ENCODE measurements at places on chromosomes 4 and X.

DNA sequence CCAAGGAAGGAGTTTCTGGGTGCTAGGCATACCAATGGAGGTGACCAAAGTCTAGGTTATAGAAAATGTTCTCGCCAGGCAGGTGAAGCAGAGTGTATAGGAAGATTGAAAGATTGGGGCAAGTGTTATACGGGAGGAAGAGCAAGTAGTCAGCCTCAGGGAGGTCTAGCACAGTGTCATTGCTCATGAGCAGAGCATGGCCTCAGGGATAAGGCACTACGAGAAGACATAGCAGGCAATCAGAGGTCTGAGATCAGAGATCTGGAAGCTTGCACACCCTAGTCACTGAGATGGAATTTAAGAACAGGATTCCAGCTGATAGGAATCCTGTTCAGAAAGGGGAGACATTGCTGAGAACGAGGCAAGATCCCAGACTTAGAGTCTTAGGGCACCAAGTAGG lies 350.0 kb upstream of the CASK start:
- H3K4me3 ChIP-seq, result no peak overlapping the region
- no peaks in the 10 kb centered on the region for H3K4me1 ChIP-seq
- no peak for DNase-seq
- no peaks in the 10 kb centered on the region for H3K36me3 ChIP-seq
- no peak overlapping the region for H3K27ac ChIP-seq

- no peak overlapping the region for H3K4me3 ChIP-seq
- H3K4me1 ChIP-seq, result no peaks in the 10 kb centered on the region
- H3K36me3 ChIP-seq, result peaks cover 24% of the 10 kb centered on the region
- no peaks in the 10 kb centered on the region for H3K27me3 ChIP-seq
- no peak overlapping the region for H3K27ac ChIP-seq
- DNase-seq, result no peak
Measured at GRCh38 chrX:47047989-47048388, 30.3 kb upstream of the RGN start.

GRCh38 chr4:158163941-158164767 lies 8.7 kb downstream of the GASK1B start:
- no peaks in the 10 kb centered on the region for H3K4me1 ChIP-seq
- H3K27ac ChIP-seq, result no peak overlapping the region
- H3K36me3 ChIP-seq, result no peaks in the 10 kb centered on the region
- no peak overlapping the region for H3K4me3 ChIP-seq

DNA sequence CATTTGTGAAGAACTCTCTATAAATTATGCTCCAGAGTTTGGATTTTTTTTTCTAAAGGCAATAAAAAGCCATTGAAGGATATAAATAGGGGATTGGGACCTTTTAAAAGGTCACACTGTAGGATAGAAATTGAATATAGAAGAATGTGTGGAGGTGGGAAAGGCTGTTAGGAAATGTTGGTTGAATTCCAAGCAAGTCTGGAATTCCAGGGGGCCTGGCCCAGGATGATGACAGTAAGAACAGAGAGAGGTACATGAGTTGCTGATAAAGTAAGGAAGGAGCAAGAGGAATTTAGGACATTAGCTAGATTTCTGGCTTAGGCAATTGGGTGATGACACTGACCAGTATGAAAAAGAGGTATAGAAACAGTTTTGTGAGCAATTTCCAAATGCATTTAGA lies 95.4 kb upstream of the USP38 start:
- H3K27me3 ChIP-seq, result no peaks in the 10 kb centered on the region
- no peak for DNase-seq
- H3K36me3 ChIP-seq, result peaks cover 5% of the 10 kb centered on the region
- H3K4me3 ChIP-seq, result no peak overlapping the region
- H3K27ac ChIP-seq, result no peak overlapping the region

- H3K27ac ChIP-seq, result no peak overlapping the region
- H3K36me3 ChIP-seq, result peaks cover 7% of the 10 kb centered on the region
- H3K4me1 ChIP-seq, result no peaks in the 10 kb centered on the region
- no peaks in the 10 kb centered on the region for H3K27me3 ChIP-seq
- no peak overlapping the region for H3K4me3 ChIP-seq
- DNase-seq, result no peak
Measured at GRCh38 chr4:128338634-128339355, 51.2 kb upstream of the PGRMC2 start.

DNA sequence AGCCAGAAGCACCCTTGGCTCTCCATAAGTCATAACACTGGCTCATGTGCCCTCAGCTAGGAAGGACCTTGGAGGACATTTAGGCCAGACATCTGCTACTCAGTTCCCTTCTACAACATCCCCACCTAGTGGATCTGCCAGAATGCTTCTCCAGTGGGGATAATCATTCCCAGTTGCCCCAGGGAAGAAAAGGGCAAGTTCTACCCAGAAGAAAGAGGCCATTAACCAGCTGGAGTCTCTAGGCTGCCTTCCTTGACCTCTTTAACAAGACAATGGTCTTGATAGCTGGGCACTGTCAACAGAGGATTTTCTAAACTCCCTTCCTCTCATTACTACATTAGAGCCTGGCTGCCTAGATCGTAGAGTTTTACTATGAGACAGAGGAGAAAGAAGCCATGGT lies 42.0 kb downstream of the LGI2 start:
- no peak overlapping the region for H3K4me3 ChIP-seq
- DNase-seq, result no peak
- H3K27me3 ChIP-seq, result peaks cover 6% of the 10 kb centered on the region
- no peaks in the 10 kb centered on the region for H3K36me3 ChIP-seq
- no peak overlapping the region for H3K27ac ChIP-seq

GRCh38 chrX:111181951-111182350 lies 86.0 kb downstream of the PAK3 start:
- no peak for DNase-seq
- no peak overlapping the region for H3K4me3 ChIP-seq
- H3K36me3 ChIP-seq, result no peaks in the 10 kb centered on the region
- no peaks in the 10 kb centered on the region for H3K4me1 ChIP-seq
- H3K27ac ChIP-seq, result no peak overlapping the region

DNA sequence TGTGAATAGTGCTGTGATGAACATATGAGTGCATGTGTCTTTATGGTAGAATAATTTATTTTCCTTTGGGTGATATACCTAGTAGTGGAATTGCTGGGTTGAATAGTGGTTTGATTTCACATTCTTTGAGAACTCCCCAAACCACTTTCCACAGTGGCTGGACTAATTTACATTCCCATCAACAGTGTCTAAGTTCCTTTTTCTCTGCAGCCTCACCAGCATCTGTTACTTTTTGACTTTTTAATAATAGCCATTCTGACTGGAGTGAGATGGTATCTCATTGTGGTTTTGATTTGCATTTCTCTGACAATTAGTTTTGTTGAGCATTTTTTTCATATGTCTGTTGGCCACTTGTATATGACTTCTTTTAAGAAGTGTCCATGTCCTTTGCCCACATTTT lies 29.1 kb downstream of the JADE3 start:
- peaks cover 66% of the 10 kb centered on the region for H3K4me1 ChIP-seq
- H3K27ac ChIP-seq, result no peak overlapping the region
- no peaks in the 10 kb centered on the region for H3K27me3 ChIP-seq
- no peak overlapping the region for H3K4me3 ChIP-seq

GRCh38 chr4:175805846-175806245 lies 6.2 kb downstream of the GPM6A start:
- no peak overlapping the region for H3K27ac ChIP-seq
- H3K4me1 ChIP-seq, result no peaks in the 10 kb centered on the region
- no peak overlapping the region for H3K4me3 ChIP-seq
- no peak for DNase-seq
- no peaks in the 10 kb centered on the region for H3K27me3 ChIP-seq

DNA sequence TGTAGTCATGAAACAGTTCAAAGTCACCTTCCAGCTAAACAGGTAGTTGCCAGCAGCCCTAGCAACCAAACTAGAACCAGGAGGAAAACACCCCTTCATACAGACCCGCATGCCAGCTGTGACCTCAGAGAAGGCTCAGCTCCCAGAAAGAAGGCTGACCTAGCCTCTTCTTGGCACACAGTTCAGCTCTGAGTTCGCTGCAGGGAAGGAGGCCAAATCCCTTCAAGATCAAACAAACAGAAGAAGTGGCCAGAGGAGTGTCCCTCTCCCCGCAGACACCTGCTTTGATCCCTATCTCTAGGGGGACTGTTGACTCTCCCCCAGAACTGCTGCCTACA lies 56.0 kb downstream of the HADH start:
- peaks cover 8% of the 10 kb centered on the region for H3K4me1 ChIP-seq
- no peak overlapping the region for H3K4me3 ChIP-seq
- no peak for DNase-seq
- no peak overlapping the region for H3K27ac ChIP-seq
- H3K27me3 ChIP-seq, result no peaks in the 10 kb centered on the region

DNA sequence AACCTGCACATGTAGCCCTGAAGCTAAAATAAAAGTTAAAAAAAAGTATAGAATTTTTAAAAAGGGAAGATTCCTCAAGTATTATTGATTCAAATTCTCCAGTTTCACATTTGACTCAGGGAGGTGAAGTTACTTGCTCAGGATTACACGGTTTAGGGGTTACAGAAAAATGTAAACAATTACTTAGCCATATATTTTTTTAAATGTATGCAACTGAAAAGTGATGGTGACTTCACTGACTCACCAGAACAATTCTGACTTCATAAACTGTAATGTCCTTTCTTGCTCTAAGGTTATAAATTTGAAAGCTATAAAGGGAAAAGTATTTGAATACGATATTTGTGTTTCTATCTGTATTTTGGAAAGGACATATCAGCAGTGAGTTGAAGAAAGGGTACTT lies 371.2 kb downstream of the SPRY1 start:
- no peaks in the 10 kb centered on the region for H3K36me3 ChIP-seq
- H3K27me3 ChIP-seq, result no peaks in the 10 kb centered on the region
- no peak for DNase-seq
- H3K4me3 ChIP-seq, result no peak overlapping the region
- H3K4me1 ChIP-seq, result peaks cover 2% of the 10 kb centered on the region
- H3K27ac ChIP-seq, result no peak overlapping the region

GRCh38 chr4:142721187-142721586 lies 124.9 kb downstream of the INPP4B start:
- no peaks in the 10 kb centered on the region for H3K27me3 ChIP-seq
- no peak overlapping the region for H3K27ac ChIP-seq
- H3K4me3 ChIP-seq, result no peak overlapping the region

DNA sequence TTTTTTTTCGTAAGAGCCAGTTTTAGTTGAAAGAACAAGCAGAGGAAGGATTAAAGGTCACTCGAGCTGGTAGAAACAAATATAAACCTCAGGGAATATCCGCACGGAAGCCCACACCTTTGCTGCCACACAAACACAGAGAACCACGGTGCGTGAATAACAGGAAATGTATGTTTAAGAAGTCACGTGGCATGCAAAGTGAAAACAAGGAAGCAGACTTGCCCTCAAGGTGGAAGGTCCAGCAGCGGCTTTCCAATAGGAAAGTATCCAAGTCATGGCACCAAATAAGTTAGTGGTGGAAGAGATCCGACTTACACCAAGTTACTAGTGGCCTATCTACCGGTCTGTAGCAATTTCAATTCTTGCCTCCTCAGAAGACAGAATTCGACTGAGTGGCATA lies 215.5 kb downstream of the HHIP start:
- no peak overlapping the region for H3K27ac ChIP-seq
- H3K4me1 ChIP-seq, result no peaks in the 10 kb centered on the region
- DNase-seq, result no peak

- no peaks in the 10 kb centered on the region for H3K36me3 ChIP-seq
- DNase-seq, result no peak
- no peak overlapping the region for H3K27ac ChIP-seq
- H3K27me3 ChIP-seq, result no peaks in the 10 kb centered on the region
Measured at GRCh38 chr4:165779950-165780670, 92.9 kb upstream of the TLL1 start.

- H3K4me3 ChIP-seq, result no peak overlapping the region
- DNase-seq, result no peak
- H3K36me3 ChIP-seq, result no peaks in the 10 kb centered on the region
- peaks cover 1% of the 10 kb centered on the region for H3K4me1 ChIP-seq
- H3K27me3 ChIP-seq, result peaks cover 7% of the 10 kb centered on the region
Measured at GRCh38 chr4:109276482-109277095, 25.9 kb downstream of the COL25A1 start.

DNA sequence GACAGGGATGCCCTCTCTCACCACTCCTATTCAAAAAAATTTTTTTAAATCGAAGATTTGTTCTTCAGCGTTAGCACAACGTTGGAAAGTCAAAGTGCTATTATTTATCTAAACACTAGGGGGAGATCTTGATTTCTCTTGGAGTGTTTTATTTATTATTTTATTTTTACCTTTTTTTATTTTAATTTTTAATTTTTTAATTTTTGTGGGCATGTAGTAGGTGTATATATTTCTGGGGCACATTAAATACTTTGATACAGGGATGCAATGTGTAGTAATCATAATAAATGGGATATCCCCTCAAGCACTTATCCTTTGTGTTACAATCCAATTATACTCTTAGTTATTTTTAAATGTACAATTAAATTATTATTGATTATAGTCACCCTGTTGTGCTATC lies 37.4 kb upstream of the SLC10A4 start:
- peaks cover 3% of the 10 kb centered on the region for H3K4me1 ChIP-seq
- no peak overlapping the region for H3K4me3 ChIP-seq
- H3K36me3 ChIP-seq, result peaks cover 4% of the 10 kb centered on the region
- H3K27me3 ChIP-seq, result no peaks in the 10 kb centered on the region

DNA sequence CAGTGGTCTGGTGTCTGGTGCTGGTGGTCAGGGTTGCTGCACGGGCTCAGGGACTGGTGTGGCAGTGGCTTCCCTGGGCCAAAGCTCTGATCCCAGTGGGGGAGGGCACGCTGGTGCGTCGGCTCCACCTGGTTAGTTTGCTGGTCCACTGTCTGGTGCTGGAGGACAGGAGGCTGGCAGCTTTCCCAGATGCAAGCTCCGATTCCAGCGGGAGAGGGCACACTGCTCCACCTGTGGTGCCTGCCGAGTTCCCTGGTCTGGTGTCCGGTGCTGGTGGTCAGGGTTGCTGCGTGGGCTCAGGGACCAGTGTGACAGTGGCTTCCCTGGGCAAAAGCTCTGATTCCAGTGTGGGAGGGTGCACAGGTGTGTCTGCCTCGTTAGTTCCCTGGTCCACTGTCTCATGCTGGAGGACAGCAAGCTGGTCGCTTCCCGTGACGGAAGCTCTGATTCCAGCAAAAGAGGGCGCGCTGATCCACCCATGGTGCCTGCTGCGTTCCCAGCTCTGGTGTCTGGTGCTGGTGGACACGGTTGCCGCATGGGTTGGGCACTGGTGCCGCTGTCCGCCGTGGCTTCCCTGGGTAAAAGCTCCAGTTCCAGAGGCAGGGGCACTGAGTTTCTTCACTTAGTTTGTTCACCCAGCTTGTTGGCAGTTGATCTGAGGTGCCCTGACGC lies 5.8 kb downstream of the VMA21 start:
- H3K27ac ChIP-seq, result no peak overlapping the region
- no peak for DNase-seq
- no peak overlapping the region for H3K4me3 ChIP-seq
- H3K36me3 ChIP-seq, result peaks cover 5% of the 10 kb centered on the region
- no peaks in the 10 kb centered on the region for H3K27me3 ChIP-seq

- DNase-seq, result no peak
- H3K27ac ChIP-seq, result no peak overlapping the region
- H3K4me1 ChIP-seq, result no peaks in the 10 kb centered on the region
- peaks cover 39% of the 10 kb centered on the region for H3K36me3 ChIP-seq
- no peaks in the 10 kb centered on the region for H3K27me3 ChIP-seq
Measured at GRCh38 chr4:103032574-103032973, 13.1 kb upstream of the SLC9B1 start.

DNA sequence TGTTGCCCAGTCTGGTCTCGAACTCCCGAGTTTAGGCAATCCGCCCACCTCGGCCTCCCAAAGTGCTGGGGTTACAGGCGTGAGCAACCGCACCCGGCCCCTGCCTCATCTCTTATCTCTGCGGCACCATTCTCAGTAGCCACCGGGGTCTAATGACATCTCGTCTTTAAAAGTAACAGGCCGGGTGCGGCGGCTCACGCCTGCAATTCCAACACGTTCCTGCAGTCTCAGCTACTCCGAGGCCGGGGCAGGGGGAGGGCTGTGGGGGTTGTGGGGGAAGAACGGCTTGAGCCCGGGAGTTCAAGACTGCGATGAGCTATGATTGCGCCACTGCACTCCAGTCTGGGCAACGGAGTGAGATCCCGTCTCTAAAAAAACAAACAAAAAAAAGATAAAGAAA lies 28.8 kb downstream of the ING2 start:
- peaks cover 18% of the 10 kb centered on the region for H3K27me3 ChIP-seq
- no peak overlapping the region for H3K4me3 ChIP-seq
- DNase-seq, result no peak
